CD4-positive, alpha-beta memory T cell (primary cell): ENCODE measurements at places on chromosomes 7 and 10. TPM values are rescaled to one million over a fixed set of nuclear protein-coding genes. Genes with fewer than 3 reads are reported as not detected.

DNA sequence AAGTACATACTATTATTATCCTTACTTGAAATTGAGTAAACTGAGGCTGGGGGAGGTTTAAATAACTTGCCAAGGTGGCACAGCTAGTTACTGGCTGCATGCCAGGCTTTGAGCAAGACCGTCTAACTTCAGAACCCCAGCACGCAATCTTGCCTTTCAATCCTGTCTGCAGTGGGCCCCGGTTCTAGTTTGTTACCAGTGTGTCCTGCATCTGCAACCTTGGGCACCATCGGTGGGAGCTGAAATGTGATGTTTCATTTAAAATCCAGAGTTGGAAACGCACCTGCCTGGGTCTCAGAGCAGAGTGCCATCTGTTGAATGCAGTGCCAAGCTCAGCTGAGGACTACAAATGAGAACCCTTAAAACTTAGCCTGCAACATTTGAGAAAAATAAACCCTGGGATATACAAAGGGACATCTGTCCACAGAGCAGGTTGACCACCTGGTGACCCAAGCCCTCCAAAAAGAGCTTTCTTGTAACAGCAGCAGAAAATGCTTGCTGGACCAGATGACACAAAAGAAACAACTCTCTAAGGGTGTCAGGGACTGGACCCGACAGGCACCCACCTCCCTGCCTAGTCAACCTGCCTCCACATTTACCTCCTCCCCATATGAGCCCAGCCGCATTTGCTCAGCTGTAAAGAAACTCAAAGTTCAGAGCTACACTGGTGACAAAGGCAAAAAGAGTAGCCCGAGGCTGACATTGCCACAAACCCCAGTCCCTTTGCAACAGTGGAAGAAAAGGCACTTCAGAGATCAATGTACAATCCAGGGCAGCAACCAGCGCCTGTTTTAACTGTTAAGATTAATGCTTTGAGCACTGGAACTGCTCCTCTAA, 1.7 kb downstream of the SH3PXD2A start:
- DNase-seq: no peak

- no peak for DNase-seq
Observed at GRCh38 chr10:33710006-33710405, 375.5 kb upstream of the NRP1 start.

DNA sequence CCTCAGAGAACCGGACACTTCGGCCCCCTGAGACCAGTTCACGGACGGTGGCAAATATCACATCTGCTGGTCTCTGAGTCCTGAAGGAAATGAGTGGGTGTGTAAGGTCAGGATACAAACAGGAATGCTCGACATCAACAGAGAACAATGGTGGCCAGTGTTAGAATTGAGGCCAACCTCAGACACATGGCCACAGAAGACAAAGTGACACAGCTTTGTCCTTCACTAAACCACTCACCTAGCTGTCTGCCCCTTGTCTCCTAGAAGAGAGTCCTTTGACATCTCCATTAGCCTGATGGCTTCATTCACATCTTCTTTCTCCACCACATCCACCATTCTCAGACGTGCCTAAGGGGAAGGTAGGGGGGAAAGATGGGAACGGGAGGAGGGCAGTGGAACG, 4.3 kb downstream of the COPS6 start:
- DNase-seq: no peak

- peak; percentile 46 for DNase-seq
Observed at GRCh38 chr7:150564006-150564405, 3.2 kb upstream of the GIMAP4 start.

GRCh38 chr7:103542470-103542869, 96.5 kb upstream of the SLC26A5 start:
- DNase-seq: no peak

- no peak for DNase-seq
Observed at GRCh38 chr7:51265066-51265907, 51.3 kb downstream of the COBL start.

- no peak for DNase-seq
Observed at GRCh38 chr10:69876286-69876685, 74.6 kb downstream of the COL13A1 start.

DNA sequence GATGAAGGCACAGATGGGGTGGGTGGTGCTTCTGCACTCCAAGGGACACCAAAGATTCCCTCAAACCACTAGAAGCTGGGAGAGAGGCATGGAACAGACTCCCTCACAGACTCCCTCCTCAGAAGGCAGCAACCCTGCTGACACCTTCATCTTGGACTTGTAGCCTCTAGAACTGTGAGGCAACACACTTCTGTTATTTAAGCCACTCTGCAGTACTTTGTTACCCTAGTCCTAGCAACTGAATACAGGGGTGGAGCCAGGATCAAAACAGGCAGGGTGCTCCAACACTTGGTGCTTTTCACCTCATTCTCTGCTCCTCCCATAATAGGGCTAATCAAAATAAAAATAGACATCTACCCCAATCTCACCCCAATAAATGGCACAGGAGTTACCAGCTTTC, 2.3 kb upstream of the GSTO1 start:
- DNase-seq: no peak

DNA sequence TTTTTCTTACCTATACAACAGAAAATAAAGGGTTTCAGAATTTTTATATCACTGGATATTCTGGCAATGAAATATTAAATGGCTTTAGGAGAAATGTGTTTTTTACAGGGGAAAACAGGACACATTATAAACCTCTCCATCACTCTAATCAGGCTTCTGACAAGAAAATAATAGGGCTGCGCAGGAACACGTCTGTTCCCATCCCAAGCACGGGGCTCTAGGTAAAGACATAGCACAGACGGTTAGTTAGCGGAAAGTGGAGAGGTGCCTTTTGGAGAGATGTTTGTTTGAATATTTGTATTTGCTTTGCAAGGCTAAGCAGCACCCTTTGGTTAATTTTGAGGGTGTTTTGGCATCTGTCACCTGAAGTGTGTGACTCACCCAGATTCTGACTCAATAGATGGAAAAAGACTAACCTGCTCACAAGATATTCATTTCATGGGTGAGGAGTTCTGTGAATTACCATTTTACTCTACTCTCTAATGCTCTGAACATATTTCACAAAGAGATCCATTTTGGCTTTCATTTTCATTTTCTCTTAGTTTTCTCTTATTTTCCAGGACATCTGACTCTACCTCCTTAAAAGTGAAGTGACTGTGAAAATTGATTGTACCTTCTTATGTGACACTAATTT, 174.5 kb upstream of the AKR1E2 start:
- no peak for DNase-seq

- DNase-seq: no peak
Observed at GRCh38 chr7:7384228-7384627, 151.4 kb downstream of the COL28A1 start.

- DNase-seq: peak; percentile 9
Observed at GRCh38 chr7:141074162-141074991, 513 bp downstream of the TMEM178B start.

DNA sequence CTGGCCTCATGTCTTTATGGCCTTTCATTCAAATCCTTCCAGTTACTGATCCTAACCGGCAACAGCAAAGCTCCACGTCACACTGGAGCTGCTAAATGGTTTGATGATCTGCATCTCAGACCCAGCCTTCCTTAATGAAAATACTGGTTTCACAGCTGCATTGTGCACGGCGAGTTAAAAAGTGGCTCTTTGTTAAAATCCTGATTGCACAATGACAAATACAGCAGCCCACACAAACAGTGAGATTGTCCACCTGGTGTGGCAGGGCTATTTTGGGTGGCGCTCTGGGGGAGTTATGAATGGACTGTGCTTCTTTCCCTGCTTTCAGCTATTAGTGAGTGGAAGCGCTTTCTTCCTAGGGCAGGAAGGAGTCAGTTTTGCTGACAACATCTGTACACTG, 63.4 kb upstream of the C1QL3 start:
- DNase-seq: no peak

DNA sequence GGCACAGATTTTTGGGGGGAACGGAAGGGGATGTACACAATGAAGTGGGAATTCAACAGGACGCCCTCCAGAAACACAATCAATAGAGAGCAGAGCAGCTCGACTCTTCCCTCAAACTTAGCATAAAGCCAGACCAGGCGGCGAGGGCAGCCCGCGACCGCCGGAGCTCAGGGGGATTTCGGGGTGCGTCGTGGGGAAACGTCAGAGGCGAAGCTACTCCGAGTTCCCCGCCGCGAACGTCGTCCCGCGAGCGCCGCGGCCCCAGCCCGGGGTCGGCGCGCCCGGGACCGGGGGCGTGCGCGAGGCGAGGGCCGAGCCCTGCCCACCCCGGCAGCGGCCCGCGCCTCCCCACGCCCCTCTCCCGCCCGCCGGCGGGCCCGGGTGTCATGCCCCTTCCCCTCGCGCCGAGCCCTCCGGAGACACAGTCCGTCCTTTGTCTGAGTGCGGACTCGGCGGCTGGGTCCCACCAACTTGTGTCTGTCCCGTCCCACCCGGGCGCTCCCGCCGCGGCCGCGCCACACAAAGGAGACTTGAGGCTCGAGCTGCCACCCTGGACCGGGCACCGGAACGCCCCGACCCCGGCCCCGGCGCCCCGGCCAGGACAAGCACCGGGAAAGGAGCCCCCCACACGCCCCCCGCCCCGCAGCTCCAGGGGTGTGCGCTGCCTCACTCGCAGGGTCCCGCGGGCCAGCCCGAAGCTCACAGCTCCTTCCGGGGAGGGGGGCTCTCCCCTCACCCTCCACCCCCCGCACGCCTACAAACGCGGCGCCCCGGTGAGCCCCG, 634 bp downstream of the EZH2 start:
- peak; percentile 83 for DNase-seq

GRCh38 chr10:124798781-124799180, 2.8 kb upstream of the ABRAXAS2 start:
- no peak for DNase-seq

TAS2R4 gene
- 3.9 TPM for total RNA-seq

SEMA4G gene
- 1.4 TPM for total RNA-seq

OR6B1 gene
- total RNA-seq: not detected

PRKAR2B gene
- total RNA-seq: 0.47 TPM

VAX1 gene
- not detected for total RNA-seq

SFTPA1 gene
- total RNA-seq: not detected

CCDC3 gene
- not detected for total RNA-seq
